Right hindlimb (tissue), 1 donor: ENCODE measurements at places on chromosomes 1 and 21.
A peak's percentile ranks its signal among the peaks of the same experiment; 100 is the strongest.

GRCh38 chr1:40047769-40048168 lies 7.2 kb downstream of the CAP1 start:
- DNase-seq = no peak

GRCh38 chr21:45135122-45135521 lies 60.7 kb downstream of the ADARB1 start:
- DNase-seq = peak; percentile 65

- no peak for DNase-seq
These were observed 9.8 kb downstream of the DNAJC6 start for GRCh38 chr1:65319141-65319540.

GRCh38 chr21:25385911-25386474 lies 221.3 kb downstream of the MRPL39 start:
- peak; percentile 26 for DNase-seq

DNA sequence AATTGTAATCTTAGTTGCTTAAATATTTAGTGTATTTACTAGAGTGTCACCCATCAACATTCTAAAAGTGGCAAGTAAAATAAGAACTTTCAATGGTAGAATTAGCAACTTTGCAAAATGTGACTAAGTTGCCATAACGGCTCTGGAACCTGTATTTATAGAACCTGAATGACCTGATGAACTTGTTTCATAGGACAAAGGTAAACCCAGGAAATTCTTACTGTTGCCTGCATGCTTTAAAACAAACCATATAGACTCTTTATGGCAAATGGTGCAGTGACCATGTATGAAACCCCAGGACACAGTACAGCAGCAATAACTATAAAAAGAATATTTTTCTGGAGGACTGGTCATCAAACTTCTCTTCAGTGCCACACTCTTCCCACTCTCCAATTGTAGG lies 22.9 kb downstream of the AK2 start:
- DNase-seq = no peak

- peak; percentile 68 for DNase-seq
These were observed 5.5 kb upstream of the GBP6 start for GRCh38 chr1:89358287-89358893.

DNA sequence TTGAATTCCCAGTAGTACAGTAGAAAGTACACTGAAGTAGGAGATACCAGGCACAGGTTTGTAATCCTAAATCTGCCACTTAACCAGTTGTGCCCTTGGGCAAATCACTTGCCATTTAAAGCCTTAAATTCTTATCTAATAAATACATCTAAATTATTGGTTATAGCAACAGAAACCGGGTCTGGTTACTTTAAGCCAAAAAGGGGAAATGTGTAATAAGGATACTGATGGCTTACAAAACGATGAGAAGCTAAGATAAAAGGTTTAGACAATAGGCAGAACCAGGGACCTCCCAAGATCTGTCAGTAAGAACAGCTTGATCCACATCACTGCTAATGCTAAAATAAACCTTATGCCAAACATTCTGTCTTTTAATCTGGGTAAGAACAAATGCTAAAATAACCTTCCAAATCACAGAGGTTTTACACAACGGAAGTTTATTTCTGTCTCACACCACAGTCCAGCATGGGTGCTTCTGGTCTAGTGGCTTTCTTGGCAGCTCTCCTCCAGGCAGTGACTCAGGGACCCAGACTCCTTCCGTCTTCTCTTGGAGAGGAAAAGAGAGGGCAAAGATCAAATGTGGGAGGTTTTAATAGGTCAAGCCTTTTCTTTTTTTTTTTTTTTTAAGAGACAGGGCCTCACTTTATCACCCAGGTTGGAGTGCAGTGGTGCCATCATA lies 16.5 kb upstream of the ZMYM1 start:
- DNase-seq = no peak

DNA sequence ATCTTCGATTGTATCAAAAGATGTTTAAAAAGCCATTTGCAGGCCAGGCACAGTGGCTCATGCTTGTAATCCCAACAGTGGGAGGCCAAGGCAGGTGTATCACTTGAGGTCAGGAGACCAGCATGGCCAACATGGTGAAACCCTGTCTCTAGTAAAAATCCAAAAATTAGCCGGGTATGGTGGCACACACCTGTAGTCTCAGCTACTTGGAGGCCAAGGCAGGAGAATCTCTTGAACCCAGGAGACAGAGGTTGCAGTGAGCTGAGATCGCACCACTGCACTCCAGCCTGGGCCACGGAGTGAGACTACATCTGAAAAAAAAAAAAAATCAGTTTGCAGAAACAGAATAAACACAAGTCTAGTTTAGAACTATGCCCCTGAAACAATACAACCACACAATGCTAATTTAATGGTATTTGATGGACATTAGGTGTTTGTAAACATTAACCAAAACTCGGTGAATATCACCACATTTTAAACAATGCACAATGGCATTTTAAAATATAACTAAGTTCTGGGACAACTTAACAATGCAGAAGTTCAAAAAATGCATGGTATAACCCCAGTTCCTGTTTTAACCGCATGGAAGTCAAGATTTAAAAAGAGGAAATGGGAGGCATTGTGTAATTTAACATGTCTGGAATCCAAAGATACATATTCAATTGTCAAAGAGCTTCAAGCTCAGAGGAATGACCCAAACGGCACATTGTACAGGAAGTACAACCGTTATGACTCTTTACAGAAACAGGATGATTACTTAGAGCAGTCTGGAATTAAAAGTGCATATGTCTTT lies 7.1 kb upstream of the PTTG1IP start:
- DNase-seq = no peak

DNA sequence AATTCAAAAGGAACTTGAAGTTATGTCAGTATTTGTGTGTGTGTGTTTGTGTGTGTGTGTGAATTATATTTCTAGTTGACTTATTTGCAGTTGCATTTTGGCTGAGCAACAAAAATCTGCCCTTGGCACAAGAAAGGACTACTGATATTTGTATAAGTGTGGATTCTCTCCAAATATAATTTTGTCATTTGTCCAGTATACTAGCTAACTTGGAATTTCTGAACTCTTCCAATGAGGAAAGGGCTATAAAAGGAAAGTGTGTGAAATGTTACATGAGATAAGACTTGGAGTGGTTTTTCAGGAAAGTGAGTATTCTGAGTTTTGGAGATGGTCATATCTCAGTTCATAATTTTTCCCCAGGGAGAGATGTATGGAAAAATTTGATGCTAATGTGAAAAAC lies 1384.1 kb upstream of the B3GALT2 start:
- DNase-seq = no peak

- DNase-seq = peak; percentile 26
These were observed 376.9 kb downstream of the HHIPL2 start for GRCh38 chr1:222171005-222171404.

GRCh38 chr1:42266253-42267135 lies 68.5 kb downstream of the FOXJ3 start:
- DNase-seq = no peak
